ENCODE measurements at places on chromosomes 2 and 18.

GRCh38 chr2:226733189-226733858, 66.3 kb downstream of the IRS1 start:
- no peak for DNase-seq

GRCh38 chr18:80171054-80171872, 62.2 kb downstream of the ADNP2 start:
- DNase-seq, result peak; percentile 18

- DNase-seq, result no peak
Observed at GRCh38 chr18:61578846-61579245, 245.6 kb downstream of the CDH20 start.

DNA sequence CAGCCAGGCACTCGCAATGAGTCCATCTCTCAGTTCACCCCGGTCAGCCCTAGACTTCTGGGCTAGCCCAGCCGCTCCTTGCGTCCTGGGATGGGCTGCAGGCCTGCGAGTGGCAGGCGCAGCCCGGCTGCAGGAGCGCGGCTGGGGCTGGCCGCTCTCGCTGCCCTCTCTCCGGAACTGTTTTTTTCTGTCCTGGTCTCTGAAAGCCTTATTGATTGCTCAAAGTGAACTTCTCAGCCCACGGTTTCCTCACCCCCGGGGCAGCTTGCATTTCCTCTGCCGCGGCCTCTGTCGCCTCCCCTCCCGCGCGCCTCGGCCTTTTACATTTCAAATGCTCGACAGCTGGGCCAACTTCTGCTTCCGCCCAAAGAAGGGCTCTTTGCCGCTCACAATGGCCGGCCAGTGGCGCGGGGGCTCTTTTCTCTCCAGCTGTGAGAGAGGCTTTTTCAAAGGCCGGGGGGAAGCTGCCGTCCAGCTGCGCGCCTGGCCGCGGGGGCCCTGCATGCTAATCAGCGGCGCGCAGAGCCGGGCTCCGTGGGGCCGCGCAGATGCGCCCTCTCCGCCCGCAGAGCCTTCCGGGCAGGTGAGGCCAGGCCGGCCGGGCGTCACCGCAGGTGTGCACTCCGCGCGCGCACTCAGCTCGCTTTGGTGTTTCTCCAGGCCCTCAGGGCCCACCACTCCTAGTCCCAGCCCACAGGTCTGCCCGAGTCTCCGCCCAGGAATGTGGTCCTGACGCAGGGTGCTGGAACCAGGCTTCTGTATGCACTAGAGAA, 513.8 kb downstream of the RNF144A start:
- no peak for DNase-seq

DNA sequence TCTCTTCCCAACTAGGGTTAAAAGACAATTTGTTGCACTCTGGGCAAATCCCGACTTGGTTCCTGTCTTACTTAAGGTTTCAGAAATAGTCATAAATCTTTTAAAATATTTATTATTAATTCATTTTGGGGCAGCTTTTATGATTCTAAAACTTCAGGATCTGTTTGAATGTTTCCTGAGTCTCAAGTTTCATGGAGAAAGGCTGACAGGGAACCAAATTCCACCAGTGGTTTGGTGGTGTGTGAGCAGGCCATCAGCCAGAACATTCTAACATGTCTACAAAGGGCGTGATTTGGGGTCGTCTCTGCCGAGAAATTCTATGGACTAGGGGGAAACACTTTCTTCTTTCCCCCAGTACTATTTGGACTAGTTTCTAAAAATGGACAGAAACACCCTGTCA, 366.4 kb downstream of the ZNF521 start:
- DNase-seq, result no peak

- DNase-seq, result peak; percentile 66
Observed at GRCh38 chr18:64110692-64111480, 38.0 kb downstream of the LINC00305 start.

DNA sequence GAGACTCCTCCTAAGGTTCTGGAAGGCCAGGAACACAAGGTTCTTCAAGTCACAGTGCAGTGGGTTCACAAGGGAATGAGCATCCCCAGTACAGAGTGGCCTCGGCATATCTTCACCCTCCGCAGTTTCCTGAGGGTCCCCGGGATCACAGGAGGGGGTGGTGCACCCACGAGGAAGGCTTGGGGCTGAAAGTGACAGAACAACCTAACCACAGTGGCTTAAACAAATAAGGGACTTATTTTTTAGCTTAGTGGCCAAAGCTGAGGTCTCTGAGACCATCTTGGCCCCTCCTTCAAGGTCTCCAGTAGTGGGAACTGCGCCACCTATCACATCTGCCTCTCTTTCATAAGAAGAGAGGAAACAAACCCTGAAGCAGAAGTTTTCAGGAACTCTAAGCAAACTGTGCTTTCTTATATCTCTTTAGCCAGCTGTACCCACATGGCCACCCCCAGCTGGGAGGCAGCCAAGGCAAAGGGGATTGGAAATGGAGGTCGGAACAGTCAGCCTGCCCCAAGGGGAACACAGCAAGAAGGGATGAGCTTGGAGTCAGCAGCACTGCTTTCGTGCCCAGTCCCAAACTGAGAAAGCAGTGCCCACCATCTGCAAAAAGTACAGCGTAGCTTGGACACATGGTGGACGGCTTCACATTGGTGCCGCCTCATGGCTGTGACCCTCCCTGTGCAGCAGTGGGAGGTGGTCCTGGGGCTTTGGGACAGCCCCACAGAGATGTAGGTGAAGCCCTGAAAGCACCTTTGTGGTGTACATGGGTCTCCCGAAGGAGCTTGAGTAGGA, 260.0 kb upstream of the ID2 start:
- DNase-seq, result no peak

Measured in MG63 (cell line).